ENCODE measurements at places on chromosomes 7 and 10. TPM values are rescaled to one million over a fixed set of nuclear protein-coding genes. Genes with fewer than 3 reads are reported as not detected.

The TMEM273 gene
- total RNA-seq = 72.0 TPM

The SLC18A3 gene
- not detected for total RNA-seq

The GPR37 gene
- total RNA-seq = not detected

The FAM131B gene
- total RNA-seq = 2.3 TPM

The CPEB3 gene
- 4.3 TPM for total RNA-seq

The TWIST1 gene
- 0.63 TPM for total RNA-seq

The NEUROG3 gene
- not detected for total RNA-seq

All from activated CD8-positive, alpha-beta memory T cell treated with anti-CD3 and anti-CD28 coated beads, Interleukin-2, amount 10 ng/mL, durations not matched to agents 7 days and 5 days (primary cell).